ENCODE measurements at places on chromosomes 1 and 21.

DNA sequence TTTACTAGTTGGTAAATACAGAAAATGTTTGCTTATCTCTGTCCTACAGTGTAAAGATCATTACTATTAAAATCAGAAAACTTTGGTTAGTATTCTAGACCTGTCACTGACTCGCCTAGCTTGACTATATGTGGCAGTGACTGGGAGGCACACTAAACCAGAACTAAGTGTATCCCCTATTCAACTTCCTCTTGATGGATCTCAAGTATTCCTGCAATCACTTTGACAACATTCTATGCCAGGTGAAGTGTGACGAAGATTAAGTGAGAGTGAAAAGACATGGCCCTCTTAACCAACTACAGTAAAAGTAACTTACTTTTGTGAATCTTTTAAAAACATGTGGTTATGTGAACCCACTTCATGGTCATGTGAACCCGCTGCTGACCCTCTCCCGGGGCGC lies 223.0 kb upstream of the ADAMTS5 start:
- no peak for DNase-seq

DNA sequence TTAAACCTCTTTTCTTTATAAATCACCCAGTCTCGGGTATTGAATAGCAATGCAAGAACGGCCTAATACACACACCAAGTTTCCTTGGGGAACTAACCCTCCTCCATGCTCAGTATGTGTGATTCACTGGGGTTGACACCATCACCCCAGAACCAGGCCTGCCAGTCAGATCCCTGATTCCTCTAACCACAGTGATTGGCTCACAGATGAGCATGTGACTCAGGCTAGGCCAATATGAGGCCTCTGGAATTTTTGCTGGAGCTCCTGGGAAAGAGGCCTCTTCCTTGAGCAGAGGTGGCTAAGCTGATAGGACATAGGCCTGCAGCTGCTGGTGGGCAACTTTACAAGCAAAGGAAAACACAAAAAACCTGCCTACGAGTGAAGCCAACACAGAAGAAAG lies 74.7 kb upstream of the ZBTB40 start:
- no peak for DNase-seq

DNA sequence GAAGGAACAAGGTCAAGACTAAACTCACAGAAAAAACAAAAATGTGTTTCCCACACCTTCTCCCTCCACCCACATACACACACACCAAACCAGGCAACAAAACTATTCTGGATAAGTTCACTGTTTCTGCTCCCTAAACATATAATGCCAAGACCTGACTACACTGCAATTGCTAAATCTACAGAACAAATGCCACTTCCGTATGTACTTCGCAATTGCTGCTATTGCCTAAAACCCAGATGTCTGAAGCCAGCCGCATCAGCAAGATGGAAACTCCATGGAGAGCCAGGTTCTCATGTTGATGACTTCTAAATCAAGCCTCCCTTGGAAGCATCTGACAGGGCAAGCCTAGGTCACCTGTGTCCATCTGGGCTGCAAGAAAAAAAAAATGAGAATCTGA lies 8.3 kb upstream of the AIM2 start:
- DNase-seq = no peak

- no peak for DNase-seq
These were observed 109.8 kb downstream of the DUSP10 start for GRCh38 chr1:221632072-221632471.

DNA sequence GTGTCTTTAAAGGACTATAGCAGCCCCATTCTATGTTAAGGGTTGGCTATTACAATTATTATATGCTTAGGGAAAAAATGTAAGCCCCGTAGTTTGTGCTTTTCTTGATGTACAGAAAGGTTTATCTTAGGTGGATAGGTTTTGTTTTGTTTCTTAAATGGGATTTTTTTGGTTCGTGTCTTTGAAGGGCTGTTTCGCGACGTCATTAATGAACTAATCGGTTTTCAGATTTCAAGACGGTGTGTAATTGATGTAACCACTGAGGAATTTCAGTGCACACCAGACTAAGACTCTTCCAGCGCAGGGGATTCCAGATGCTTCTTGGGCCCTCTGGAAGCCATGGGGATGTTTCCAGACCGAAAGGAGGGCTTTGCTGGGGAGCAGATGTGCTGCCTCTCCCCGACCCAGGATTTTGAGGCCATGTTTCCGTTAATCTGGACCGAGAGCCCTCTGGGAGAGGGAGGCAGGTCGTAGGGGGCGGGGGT lies 4.8 kb upstream of the SIM2 start:
- DNase-seq = no peak

DNA sequence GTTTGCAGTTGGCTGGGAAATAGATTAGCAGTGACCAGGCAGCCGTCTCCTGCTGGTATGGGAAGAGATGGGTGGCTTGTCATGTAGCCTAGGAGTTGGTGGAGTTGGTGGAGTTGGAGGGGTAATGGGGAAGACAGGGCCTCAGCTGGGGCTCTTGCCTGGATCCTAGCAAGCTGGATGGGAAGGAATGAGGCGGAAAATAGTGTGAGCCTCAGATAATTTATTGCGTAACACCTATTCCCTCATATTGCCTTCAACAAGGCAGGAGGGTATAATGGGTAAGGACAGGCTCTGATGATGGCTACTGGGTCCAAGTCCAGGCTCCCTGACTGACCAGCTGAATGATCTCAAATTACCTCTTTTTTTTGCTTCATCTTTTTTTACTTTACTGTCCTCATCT lies 12.6 kb downstream of the MAP7D1 start:
- DNase-seq = no peak

GRCh38 chr1:109792056-109792831 lies 28.5 kb upstream of the EPS8L3 start:
- DNase-seq = no peak

GRCh38 chr21:45577801-45578175 lies 35.5 kb upstream of the SLC19A1 start:
- no peak for DNase-seq

DNA sequence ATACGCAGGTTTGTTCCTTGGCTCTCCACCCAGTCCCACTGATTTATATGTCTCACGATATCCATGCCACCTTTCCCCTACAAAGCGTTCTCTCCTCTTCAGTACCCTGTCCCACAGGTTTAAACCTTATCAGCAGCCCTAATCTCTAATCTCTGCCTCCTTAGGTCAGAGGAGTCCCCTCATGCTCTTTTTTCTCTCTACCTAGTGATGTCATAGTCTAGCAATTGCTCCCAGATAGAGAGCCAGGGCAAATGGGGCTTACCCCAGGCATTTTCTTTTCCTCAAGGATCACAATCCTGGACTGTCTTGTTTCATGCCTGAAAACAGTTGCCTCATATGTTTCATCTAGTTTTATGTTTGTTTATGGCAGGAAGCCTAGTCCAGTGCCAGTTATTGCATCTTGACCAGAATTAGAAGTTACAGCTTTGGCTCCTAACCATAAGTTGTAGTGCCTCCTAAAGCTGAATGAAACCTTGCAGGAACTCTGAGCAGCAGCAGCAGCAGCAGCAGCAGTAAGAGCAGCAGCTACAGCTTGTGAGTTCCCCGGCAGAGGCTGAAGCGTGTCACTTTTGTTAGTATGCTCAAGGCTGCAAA lies 26.7 kb upstream of the TP53BP2 start:
- no peak for DNase-seq

GRCh38 chr1:228457017-228457395 lies 30.2 kb upstream of the RNF187 start:
- no peak for DNase-seq

Measured in CD4-positive, alpha-beta T cell treated with Interleukin-15 for 4 hours (primary cell).